ENCODE measurements at places on chromosomes 12 and 14. TPM values are rescaled to one million over a fixed set of nuclear protein-coding genes. Genes with fewer than 3 reads are reported as not detected.

- no peak for DNase-seq
These were observed at the start of gene KCNK10 for GRCh38 chr14:88323086-88323522. KCNK10 (minus strand) TSS chr14:88323269; CDS start chr14:88322798, 471 bp downstream.

DNA sequence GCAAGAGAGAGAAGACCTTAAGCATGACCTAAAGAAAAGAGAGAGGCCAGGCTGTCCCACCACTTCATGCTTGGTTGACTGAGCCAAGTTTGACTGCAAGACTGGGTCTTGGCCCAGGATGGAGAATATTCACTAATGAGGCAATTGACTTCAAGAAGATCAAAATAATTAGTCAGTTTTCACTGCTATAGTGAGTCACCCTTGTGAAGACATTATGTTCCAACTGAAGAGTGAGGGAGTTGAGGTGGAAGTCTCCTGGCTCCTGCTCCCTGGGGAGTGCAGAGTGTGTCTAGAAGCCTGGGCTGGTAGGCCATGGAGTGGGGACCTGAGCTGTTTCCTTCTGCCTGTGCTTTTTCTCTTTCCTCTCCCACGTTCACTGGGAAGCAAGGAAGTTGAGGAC lies 117.6 kb downstream of the CACNA1C start:
- no peak for DNase-seq

GRCh38 chr12:89187507-89187906 lies 164.8 kb downstream of the DUSP6 start:
- DNase-seq, result no peak

DNA sequence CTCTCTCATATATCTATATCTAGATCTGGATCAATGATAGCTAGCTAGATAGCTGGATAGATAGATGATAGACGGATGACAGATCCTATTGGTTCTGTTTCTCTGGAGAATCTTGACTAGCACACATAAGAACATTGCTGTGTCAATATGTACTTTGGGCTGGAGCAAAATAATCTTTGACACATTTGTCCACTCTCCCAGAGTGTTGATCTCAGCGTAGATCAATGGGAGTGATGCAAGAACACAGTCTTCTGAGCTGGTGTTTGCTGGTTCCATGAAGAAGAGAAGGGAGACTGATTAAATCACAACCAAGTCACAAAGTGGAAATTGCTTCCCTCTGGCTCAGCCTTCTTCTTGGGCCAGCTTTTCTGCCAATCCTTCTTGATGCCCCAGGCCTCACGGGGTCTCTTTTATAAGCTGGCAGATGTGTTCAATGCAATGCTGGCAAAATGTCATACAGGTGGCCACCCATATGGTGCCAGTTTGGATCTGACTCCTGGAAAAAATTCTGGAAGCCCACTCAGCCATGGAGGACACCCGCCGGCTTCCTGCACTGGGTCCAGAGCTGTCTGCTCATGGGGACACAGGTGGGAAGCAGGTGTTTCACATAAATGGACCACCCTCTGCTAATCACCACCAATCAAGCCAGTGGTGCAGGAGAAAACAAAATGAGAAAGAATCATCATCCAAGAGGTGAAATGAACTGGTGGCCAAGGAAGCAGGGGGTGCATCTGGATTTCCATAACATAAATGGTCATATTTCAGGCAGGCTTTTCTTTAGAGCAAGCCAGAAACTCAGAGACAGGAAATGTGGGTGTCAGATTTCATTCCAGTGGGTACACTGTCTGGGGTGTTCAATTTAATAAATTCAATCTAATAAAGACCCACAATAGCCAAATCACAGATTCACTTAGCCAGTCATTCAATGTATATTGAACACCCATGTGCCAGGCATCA lies 310.3 kb downstream of the DPF3 start:
- DNase-seq, result no peak

Gene PRKD1
- total RNA-seq, result 12.4 TPM

Gene TAMALIN
- total RNA-seq, result 24.2 TPM

All from neural crest cell (in vitro differentiated cells).